Nephron progenitor cell (in vitro differentiated cells): ENCODE measurements at places on chromosomes 13 and 19.

- no peak for DNase-seq
Measured at GRCh38 chr13:42680748-42681147, 100.6 kb upstream of the FAM216B start.

- no peak for DNase-seq
Measured at GRCh38 chr13:46006688-46007452, 45.7 kb downstream of the ZC3H13 start.

GRCh38 chr19:40089462-40089861 lies 1.3 kb downstream of the ZNF780A start:
- DNase-seq, result no peak

GRCh38 chr13:108281901-108282300 lies 12.4 kb downstream of the TNFSF13B start:
- no peak for DNase-seq

DNA sequence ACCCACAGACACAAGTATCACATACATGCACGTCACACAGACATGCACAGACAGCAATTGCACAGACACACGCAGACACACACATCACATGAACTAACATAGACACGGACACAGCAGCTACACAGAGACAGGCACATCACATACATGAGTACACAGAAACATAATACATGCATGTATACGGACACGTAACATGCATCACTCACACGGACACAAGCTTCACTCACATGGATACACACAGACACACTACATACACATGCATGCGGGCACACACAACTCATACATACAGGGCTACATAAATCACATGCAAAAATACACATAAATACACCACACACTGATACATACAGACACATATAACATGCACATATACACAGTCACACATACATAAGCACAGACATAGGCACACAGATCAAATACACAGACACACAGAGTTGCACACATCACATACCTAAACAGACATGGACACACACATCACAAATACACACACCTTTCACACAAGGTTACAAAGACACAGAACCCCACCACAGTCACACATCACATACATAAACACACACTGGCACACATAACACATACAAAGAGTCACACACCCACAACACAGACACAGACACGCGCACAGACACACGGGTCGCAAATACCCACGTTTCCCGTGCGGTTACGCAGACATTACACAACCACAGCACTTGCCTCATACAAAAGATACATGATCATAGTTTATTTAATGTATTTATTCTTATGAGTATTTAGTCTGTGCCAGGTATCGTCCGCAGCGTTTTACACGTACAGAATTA lies 1.1 kb upstream of the LMTK3 start:
- no peak for DNase-seq

DNA sequence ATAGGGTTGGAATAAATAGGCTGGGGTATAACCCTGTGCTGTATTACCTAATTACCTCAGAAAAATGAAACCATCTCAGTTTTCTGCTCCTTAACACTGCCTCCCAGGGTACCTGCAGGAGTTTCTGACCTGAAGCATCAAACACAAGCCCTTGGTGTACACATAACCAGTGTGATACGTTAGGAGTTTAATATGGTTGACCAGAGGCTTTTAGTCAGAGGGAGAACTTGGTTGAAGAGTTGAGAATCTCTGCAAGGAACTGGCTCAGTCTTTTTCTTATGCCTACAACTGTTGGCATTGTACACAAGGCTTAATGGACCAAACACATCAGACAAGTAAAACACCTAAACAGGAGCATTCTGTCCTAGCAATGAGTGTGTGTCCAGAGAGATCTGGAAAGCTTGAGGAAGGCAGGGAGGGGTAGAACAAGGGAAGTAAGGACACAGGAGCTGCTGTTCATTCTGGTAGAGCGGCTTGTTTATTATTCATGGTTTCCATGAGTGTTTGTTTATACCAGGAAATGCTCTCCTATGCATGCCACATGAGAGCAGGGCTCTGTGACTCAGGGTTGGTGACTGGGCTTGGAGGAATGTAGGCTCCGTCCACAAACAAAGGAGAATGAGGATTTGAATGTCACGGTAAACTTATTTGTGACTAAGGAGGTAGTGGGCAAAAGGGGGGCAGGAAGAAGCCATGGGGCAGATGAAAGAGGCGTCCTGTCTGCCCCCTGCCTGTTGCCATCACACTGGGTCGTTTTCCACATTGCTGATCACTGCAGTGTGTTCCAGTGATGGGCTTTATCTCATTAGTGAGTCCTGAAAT lies 11.9 kb upstream of the SPATA13 start:
- DNase-seq, result no peak

DNA sequence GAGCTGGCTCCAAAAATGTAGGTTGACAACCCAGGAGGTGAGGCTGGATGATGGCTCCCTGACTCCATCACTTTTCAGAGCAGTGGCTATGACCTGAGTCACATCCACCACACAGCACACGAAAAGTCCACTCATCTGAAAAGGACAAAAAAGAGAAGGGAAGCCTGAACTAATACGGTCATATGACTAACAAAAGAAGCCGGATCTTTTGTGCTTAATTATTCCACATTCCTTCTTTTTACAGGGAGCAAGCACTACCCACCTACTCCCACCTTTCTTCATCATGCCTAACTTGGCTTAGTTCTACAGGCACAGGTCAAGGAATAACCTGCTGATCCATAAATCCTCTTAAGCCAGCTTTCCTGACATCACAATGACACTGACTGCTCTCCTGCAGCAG lies 601.3 kb upstream of the MIR17HG start:
- no peak for DNase-seq

- no peak for DNase-seq
Measured at GRCh38 chr13:75934889-75935288, 298.8 kb downstream of the LMO7 start.

DNA sequence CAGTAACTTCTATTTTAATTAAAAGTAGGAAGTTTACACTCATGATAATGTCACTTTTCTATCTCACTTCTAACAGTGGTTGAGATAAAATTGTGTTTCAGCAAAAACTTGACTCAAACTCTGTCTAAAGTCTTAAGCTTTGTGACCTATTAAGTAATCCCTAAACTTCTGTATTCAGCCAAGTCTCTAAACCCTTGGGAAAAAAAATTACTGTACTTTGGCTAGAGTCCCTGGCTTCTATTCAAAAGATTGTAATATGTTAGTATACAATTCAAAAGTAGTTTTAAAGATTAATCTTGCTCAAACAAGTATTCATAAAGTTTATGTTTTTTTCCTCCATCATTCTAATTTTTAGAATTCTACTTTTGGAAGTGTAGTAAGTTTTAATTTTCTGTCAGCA lies 1248.8 kb downstream of the UQCRFS1 start:
- no peak for DNase-seq

DNA sequence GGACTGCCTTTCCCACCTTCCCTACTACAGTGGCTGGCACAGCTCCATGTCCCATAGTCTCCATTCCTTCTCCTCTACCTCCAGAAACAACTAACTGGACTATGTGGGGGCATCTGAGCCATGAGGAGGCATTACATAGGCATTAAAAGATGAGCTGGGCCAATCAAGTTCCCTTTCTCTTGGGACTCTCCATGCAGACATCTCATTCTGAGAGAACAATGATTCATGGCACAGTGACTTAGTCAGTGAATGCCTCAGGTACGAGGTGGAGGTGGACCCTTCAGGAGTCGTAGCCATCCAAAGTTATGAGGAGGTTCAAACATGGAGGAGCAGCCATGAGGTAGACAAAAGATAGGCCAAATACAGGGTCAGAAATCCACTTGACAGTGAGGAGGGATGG lies 70.0 kb downstream of the GPC6 start:
- no peak for DNase-seq

DNA sequence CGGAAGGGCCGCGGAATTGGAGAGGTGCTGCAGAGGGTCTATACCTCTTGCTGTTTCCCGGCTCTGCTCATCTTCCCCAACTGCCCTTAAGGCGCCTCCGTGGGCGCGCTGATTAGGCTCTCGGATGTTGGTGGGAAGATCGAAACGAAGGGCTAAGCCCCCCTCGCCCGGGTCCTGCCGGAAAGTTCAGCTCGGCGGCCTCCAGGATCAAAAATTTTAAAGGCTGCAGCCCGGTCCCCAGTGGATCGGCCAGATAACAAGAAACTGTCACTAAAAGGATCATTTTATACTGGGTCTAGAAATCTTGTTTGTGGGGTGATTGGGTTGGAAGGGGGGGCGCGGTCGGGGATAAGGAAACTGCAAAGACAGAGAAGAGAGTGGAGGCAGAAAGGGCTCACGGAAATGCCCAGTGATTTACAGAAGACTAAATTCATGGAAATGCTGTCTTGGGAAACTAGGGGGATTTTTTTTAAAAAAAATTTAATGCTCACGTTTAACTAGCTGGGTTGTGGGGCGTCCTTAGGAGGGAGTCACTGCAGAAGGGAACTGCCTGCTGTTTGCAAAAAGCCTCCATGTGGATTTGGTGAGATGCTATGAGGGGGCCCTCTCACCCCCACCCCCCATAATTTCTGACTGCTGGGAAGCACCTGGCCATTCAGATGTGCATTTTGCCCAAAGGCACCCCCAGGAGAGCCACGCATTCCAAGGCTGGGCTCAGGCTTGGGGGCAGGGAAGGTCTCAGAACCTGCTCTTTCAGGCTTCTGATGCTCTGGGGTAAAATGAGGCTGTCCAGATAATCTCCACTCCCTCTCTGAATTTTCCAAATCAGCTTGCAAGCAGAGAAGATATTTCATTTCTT lies 7.7 kb downstream of the CDX2 start:
- no peak for DNase-seq

- peak; percentile 86 for DNase-seq
Measured at GRCh38 chr19:10000171-10000826, 10.0 kb downstream of the COL5A3 start.

GRCh38 chr13:90393408-90393807 lies 954.1 kb upstream of the MIR17HG start:
- DNase-seq, result no peak

- no peak for DNase-seq
Measured at GRCh38 chr19:42635233-42635539, 40.5 kb upstream of the CEACAM8 start.

DNA sequence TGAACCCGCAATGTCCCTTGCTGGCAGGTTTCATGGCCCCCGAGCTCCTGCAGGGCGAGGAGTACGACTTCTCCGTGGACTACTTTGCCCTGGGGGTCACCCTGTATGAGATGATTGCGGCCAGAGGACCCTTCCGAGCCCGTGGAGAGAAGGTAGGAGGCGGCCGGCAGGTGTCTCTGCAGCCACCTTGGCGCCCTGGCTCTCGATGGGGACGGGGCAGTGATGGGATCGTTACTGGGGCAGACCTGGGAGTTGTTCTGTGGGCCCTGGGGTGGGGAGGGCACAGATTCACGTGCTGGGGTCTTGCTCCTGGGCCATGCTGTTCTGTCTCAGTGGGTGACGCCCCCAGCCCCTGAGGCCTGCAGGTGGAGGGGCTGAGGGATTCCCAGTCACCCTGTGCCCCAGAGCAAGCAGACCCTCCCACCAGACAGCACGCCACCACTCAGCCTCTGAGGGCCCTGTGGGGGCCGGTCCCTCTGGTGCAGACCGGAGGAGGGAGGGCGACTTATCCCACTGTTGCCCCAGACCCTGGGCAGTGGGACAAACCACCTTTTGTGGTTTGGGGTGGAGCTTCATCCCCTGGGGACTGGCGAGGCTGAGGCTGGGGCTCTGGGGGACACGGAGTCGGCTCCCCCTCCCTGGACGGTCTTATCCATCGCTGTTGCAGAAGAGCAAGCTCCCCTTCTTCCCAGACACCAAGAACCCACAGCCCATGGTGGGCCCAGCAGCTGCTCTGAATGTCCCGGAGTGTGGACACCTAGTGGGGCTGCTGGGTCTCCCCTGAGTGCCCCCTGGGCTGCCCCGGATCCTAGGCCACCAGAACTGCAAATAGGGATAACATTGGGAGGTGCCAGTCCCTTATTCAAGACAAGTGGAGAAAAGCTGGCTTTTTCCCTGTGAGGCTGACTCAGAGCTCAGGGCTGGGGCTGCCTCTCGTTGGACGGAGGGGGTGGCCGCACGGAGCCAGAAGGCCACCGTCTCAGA lies 27.5 kb upstream of the TMEM255B start:
- DNase-seq, result no peak

- DNase-seq, result no peak
Measured at GRCh38 chr19:15290166-15290565, 42.2 kb downstream of the BRD4 start.

DNA sequence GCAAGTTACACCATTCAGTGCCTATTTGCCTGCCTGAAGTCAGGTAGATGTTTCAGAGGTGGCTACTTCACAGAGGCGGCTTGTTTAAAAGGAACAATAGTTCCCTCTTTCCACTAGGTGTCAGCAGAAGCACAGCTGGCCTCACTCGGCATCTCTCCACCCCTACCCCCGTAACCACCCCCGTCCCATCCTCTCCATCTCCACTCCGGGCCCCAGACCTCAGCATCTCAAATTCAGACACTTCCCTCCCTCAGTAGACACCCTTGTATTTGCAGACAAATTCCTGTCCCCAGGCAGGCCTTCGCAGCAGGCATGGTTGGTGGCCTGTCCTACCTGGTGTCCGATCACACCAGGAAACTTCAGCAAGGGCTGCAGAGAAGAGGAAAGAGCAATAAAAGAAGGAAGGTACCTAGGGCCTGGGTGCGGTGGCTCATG lies 9.1 kb upstream of the DPP9 start:
- peak; percentile 62 for DNase-seq

DNA sequence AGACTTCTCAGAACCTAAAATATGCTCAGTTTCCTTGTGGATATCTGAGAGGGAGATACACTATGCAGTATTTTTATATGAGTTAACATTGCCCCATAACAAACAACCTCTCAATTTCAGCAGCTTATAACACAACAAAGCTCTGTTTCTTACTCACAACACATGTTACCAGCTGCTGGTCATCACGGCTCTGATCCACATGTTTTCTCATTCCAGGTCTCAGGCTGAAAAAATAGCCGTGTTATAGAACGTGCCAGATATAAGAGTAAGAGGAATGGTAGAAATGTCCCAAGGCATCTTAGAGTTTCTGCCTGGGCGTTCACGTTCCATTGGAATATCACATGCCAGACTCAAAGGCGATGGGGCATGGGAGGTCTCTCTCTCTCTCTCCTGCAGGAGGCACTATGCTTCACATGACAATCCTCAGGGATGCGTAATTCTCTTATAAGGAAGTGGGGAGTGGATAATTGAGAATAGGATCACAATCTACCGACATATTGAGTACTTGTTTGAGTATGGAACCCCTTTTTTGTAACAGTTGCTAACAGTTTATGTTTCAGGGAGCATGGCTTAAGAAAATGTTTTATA lies 246.6 kb downstream of the NHLRC3 start:
- DNase-seq, result no peak
